ENCODE measurements at places on chromosomes 4 and X.

DNA sequence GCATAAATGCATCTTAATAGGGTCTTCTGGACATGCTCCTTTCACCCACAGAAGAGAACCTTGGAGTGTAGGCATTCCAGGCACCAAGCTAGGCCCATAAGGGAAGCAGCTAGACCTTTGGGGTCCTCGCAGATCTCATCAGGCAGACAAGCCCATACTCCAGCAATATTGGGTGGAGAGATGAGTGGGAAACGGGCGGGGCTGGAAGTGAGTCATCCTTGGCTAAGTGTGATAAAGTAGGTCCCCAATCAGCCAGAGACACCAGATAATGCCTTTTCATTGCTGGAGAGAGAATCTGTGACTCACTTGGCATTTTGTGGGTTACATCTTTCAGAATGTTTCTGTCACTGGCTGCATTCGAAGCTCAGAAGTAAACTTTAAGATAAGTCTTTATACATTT lies 133.3 kb upstream of the MBNL3 start:
- no peak for DNase-seq

DNA sequence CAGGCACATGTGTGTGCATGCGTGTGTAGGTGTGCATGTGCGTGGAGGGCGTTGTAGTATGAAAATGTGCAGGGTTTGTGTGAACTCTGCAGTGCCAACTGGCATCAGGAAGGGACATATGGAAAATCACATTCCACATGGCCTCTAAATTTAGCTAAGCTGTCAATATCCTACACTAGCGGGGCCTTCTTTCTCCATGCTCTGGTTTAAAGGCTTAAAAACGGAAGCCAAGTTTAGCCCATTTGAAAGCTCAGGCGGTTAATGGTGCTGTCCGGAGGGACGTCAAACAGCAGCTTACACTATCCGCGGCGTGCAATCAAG lies 144.1 kb upstream of the NOCT start:
- no peak for DNase-seq

DNA sequence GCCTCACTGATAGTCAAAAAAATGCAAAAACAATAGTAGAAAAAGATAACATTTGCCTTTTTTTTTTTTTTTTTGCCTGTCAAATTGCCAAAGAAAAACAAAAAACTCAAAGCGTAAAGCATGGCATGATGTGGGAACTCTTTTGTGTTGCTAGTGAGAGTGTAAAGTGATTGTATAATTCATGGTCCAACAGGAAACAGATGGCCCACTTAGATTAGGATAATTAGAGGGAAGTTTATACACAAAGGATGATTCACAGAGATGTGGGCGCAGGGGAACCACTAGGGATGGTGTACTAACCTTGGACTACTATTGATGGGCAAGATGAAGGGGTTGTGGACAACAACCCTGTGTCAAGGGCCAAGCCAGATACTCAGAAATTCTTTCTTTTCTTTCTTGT lies 16.4 kb downstream of the MCUB start:
- DNase-seq, result no peak

- DNase-seq, result no peak
Measured at GRCh38 chr4:26035921-26036320, 121.9 kb downstream of the SMIM20 start.

GRCh38 chr4:148676344-148676743 lies 234.1 kb upstream of the NR3C2 start:
- DNase-seq, result no peak

Measured in right renal pelvis (tissue), 4 donors.